ENCODE measurements at places on chromosomes 4 and X.

GRCh38 chrX:123184866-123185276 is 793 bp downstream of the GRIA3 start:
- no peak for DNase-seq

GRCh38 chr4:133559987-133560386 is 410.9 kb downstream of the PCDH10 start:
- DNase-seq: no peak

- no peak for DNase-seq
Observed at GRCh38 chr4:89000844-89001360, 56.1 kb downstream of the FAM13A start.

DNA sequence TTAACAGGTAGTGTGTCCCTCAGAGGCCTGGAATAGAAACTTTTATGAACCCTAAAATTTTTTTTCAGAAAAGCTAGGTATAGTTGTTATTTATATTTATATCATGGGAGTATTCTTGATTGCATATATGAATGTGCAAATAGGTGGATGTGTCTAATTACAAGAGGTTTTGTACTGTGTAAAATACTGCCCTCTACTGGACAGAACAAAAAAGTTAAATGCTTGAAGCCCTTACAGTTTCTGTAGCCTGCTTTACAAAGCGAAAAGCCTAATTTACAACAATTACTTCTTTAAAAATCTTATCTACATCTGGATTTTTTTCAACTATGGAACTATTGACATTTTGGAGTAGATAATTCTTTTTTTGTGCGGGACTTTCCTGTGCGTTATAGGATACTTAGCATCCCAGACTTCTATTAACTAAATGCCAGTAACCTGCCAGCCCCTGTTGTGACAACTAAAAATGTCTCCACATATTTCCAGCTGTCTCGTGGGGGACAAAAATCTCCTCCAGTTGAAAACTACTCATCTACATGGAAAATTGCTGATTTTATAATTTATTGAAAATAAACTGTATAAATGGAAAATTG is 35.1 kb downstream of the ENPEP start:
- DNase-seq: no peak

DNA sequence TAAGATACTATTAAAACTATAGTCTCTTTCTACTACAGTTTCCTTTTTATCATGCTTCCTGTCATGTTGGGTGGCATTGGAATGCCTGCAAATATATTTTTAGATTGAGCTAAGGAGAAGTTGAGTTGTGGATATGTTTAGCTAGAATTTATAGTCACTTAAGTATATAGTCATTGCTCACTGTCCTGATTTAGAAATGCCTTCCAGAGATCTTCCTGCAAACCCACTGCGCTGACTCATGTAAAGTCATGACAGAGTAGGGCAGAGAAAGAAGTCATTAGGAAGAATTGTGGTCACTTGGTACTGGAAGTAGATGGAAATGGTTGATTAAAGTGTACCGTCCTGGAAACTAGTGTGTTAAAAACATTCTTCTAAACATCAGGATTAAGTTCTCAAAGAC is 490.3 kb upstream of the PABPC4L start:
- DNase-seq: no peak

GRCh38 chr4:87310691-87311335 is 11.9 kb downstream of the HSD17B13 start:
- no peak for DNase-seq

GRCh38 chr4:140857111-140857510 is 100.9 kb upstream of the TBC1D9 start:
- DNase-seq: no peak

DNA sequence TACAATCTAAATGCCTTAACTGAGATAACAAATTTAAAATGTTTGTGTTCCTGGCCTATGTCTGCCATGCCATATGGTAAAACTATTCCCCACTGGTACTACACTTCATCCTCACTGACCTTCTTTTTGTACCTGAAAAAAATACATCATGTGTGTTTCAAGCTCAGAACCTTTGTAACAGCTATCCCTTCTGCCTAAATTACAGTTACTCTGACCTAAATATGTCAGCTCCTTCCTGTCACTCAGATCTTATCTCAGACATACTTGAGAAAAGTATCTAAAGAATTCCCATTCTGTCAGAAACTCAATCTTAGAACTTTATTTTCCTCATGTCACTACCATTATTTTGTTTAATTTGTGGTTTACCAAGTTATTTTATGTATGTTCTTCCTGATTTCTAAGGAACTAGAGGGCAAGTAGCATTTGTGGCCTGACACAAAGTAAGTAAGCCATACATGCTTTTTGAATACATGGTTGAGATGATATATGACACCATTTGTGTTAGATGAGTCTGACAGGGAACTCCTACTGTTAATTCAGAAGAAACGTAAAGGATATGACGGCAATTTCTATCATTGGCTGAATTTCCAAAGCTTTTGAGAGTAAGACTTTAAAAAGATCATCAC is 456.5 kb upstream of the NDST3 start:
- DNase-seq: no peak

DNA sequence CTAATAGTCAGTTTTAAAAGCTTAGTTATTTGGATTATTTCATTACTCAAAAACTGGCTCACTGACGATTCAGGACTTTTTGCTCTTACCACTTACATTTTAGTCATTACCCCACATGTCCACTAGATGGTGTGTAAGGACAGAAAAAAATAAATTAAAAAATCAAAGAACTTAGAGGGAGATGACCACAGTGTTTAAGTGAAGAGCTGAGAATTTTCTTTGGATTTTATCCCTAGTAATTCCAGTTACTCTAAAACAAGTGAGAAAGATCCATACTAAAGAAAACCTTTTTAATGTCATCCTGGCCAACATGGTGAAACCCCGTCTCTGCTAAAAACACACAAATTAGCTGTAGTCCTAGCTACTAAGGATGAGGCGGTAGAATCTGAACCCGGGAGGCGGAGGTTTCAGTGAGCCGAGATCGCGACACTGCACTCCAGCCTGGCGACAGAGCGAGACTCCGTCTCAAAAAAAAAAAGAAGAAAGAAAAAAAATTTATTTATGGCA is 26.4 kb upstream of the TMPRSS11B start:
- DNase-seq: no peak

DNA sequence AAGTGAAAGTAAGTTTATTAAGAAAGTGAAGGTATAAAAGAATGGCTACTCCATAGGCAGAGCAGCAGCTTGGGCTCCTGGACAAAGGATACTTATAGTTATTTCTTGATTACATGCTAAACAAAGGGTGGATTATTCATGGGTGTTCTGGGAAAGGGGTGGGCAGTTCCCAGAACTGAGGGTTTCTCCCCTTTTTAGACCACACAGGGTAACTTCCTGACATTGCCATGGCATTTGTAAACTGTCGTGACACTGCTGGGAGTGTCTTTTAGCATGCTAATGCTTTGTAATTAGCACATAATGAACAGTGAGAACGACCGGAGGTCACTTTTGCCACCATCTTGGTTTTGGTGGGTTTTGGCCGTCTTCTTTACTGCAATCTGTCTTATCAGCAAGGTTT is 557.6 kb downstream of the SPRY1 start:
- DNase-seq: no peak

- no peak for DNase-seq
Observed at GRCh38 chr4:44727471-44727870, 1.1 kb upstream of the GNPDA2 start.

DNA sequence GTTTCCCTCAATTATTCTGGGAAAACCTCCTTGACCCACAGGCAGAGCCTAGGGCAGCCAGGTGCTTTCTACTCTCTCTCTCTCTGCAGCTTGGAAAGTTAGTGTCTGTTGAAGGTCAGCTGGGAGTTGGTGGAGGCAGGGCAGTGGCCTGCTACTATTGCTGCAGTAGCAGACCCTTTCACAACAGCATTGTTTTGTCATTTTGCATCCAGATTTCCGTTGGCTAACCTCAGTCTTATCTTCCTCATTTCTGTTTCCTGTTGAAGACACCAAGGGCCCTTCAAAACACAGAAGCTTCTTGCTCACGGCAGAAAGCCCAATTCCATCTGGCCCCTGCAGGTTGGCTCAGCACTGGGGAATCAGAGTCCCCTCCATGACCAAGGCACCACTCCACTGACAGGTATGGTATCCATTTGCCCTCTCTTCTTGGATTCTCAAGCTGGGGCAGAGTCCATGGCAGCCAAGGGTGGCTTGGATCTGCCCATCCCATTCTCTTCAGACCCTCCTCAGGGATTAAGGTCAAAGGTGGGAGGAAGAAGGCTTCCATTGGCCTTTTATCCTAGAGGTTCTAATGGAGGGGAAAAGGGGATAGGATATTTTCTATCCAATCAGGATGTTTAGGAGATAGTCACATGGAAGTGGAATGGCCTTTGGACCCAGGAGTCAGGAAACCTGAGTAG is 24.6 kb downstream of the VSIG4 start:
- DNase-seq: no peak

DNA sequence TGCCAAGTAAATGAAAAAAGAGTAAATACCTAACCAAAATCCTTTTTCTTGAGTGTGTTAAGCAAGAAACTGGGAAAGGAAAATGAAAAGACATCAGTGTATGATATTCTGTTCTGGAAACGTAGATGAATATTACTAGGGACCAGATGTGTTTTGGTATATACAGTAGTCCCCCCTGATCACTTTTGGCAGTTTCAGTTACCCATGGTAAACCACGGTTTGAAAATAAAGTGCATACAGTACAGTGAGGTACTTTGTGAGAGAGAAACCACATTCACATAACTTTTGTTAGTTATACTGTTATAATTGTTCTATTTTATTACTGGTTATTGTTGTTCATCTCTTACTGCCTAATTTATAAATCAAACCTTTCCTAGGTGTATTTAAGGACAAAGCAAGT is 250.9 kb downstream of the TENM3 start:
- DNase-seq: no peak

GRCh38 chrX:114841051-114841450 is 176.4 kb downstream of the IL13RA2 start:
- no peak for DNase-seq

GRCh38 chr4:171025343-171025742 is 787.9 kb upstream of the GALNTL6 start:
- no peak for DNase-seq

GRCh38 chrX:129614481-129615255 is 40.1 kb downstream of the APLN start:
- DNase-seq: no peak

GRCh38 chr4:20840648-20841190 is 140.5 kb downstream of the PACRGL start:
- DNase-seq: no peak

- no peak for DNase-seq
Observed at GRCh38 chr4:11831739-11832138, 403.0 kb upstream of the HS3ST1 start.

DNA sequence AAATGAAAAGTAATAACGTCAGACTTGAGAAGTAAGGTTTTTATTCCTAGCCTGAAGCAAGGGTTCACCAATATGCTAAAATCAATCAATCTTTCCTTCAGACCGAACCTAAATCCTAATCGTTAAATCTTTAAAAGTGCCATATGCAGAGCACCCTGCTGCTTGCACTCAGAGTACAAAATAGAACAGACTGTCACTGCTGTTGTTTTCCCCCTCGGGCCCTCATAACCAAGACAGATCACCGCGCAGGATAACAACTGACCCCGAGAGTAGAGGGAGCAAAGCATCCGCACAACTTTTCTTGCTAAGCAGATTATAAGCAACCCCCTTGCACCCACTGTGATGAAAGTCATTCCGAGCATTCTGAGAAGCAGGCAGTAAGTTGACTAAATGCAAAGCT is 550.9 kb upstream of the NDST4 start:
- no peak for DNase-seq

DNA sequence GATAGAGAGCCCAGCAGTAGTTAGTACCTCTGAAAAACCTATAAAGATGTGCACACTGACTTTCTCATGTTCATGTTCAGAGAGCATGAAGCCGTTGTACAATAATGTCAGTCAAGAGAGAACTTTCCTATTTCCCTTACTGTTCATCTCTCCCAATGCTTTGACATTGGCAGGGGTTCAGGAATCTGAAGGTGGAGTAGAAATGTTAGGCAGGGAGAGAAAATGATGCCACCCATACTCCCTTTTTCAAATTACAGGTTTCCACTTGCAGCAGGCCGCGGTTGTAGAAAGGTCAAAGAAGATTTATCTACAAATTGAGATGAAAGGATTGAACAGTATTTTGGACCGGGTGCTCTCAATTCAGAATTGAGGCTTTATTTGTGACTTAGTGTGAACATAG is 84.3 kb downstream of the DCAF8L2 start:
- DNase-seq: no peak

GRCh38 chr4:19924761-19925160 is 326.9 kb upstream of the SLIT2 start:
- DNase-seq: no peak

- DNase-seq: no peak
Observed at GRCh38 chr4:177530561-177530960, 88.3 kb upstream of the AGA start.

DNA sequence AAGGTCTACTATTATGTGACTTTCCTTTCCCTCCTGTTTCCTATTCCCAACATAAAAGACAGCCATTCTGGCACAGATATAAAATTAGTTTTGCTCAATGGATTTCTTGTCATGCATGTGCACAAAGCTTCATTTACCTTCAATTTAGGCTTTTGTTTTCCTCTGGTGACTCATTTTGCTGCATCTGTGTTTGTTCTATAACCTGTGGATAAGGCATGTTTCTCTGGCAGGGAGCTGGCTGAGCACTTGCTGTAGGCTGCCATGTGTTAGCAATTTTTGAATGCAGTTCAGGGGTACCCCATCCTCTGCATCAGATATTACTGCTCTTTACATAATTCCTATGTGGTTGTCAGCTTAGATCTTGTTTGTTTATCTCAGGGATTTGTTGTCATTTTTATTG is 202.8 kb upstream of the GRID2 start:
- DNase-seq: no peak

DNA sequence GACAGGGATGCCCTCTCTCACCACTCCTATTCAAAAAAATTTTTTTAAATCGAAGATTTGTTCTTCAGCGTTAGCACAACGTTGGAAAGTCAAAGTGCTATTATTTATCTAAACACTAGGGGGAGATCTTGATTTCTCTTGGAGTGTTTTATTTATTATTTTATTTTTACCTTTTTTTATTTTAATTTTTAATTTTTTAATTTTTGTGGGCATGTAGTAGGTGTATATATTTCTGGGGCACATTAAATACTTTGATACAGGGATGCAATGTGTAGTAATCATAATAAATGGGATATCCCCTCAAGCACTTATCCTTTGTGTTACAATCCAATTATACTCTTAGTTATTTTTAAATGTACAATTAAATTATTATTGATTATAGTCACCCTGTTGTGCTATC is 37.4 kb upstream of the SLC10A4 start:
- no peak for DNase-seq

DNA sequence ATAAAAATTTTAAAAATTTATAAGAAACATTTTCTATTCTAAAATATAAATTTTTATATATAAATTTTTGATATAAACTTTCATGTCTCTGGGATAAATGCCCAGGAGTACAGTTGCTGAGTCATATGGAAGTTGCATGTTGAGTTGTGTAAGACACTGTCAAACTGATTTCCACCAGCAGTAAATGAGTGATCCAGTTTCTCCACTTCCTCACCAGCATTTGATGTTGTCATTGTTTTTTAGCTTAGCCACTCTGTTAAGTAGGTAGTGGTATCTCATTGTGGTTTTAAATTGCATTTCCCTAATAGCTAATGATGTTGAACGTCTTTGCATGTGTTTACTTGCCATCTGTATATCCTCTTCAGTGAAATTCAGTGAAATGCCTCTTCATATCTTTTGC is 66.5 kb downstream of the MAMLD1 start:
- no peak for DNase-seq

- no peak for DNase-seq
Observed at GRCh38 chr4:156559346-156559745, 412.3 kb downstream of the PDGFC start.

All from esophagus squamous epithelium (tissue), 5 donors.